Activated CD4-positive, alpha-beta T cell treated with anti-CD3 and anti-CD28 coated beads, Interleukin-2, Interleukin-4, amounts not matched to agents 100 ng/mL and 50 ng/mL, durations not matched to agents 16 hours and 8 hours (primary cell): ENCODE measurements at places on chromosomes 7 and 10.
A peak's percentile ranks its signal among the peaks of the same experiment; 100 is the strongest.

GRCh38 chr7:38410056-38410455, 136.6 kb upstream of the TARP start:
- no peak for DNase-seq

- no peak for DNase-seq
These were observed 3.4 kb upstream of the C1GALT1 start for GRCh38 chr7:7178906-7179305.

- no peak for DNase-seq
These were observed 293.7 kb downstream of the POU6F2 start for GRCh38 chr7:39271402-39271801.

DNA sequence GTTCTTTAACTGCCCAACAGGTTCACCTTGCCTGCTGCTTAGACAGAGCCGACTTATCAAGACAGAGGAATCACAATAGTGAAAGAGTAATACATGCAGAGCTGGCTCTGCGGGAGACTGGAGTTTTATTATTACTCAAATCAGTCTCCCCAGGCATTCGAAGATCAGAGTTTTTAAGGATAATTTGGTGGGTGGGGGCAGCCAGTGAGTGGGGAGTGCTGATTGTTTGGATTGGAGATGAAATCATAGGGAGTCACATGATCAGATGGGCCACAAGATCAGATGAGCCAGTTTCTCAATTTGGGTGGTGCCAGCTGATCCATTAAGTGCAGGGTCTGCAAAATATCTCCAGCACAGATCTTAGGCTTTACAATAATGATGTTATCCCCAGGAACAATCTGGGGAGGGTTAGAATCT, 131.3 kb downstream of the AKR1D1 start:
- no peak for DNase-seq

DNA sequence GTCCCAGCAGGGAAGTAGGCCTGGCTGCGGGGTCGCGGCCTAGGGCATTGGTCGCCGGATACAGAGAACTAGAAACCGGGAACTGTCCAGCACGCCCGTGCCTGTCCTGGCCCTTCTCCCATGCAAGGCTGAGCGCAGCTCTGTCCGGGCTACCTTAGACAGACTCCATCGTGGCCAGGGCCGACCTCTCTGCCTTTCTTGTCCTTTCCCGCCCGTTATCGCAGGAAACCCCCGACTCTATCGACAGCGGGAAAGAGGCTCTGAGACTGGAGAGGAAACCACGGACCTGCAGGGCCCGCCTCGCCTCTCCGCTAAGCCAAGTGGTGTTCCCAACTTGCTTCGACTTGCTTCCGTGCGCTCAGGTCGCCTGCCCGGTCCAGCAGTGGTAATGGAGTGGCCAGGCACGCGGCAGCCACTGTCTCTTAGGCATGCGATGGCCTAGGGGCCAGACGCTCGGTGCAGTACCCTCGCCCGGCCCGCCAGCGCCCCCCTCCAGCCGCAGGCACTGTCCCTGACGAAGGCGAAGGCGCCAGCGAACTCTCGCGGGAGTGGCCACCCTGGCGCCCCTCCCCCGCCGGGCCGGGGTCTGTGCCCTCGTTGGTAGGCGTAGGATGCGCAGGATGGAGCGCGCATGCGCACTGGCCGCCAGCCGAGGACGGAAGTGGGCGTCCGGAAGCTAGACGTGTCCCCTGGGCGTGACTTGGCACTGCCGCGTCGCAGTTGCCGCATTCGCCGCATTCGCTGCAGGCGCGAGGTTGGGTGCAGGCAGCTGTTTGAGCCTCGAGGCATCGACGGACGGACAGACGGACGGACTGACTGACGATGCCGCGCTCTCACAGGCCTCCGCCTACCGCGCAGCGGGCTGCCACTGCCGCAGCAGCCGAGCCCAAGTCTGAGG, 54.4 kb downstream of the MCMBP start:
- no peak for DNase-seq

GRCh38 chr7:69208848-69209247, 389.4 kb upstream of the AUTS2 start:
- DNase-seq = no peak

DNA sequence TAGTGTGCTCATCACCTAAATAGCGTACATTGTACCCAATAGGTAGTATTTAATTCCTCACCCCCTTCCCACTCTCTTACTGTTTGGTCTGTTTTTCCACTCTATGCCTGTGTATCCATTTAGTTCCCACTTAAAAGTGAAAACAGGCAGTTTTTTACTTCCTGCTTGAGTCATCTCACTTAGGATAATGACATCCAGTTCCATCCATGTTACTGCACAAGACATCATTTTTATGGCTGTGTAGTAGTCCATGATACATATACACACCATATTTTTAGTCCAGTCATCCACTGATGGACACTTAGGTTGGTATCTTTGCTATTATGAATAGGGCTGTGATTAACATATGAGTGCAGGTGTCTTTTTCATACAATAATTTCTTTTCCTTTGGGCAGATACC, 10.1 kb downstream of the STK17A start:
- no peak for DNase-seq

- no peak for DNase-seq
These were observed 430.4 kb downstream of the NEBL start for GRCh38 chr10:20466731-20467130.

GRCh38 chr7:108099713-108100112, 30.4 kb downstream of the LAMB4 start:
- no peak for DNase-seq

GRCh38 chr10:31707093-31708039, 221.3 kb downstream of the ARHGAP12 start:
- peak; percentile 82 for DNase-seq

GRCh38 chr10:1102416-1102815, 46.2 kb downstream of the WDR37 start:
- no peak for DNase-seq

DNA sequence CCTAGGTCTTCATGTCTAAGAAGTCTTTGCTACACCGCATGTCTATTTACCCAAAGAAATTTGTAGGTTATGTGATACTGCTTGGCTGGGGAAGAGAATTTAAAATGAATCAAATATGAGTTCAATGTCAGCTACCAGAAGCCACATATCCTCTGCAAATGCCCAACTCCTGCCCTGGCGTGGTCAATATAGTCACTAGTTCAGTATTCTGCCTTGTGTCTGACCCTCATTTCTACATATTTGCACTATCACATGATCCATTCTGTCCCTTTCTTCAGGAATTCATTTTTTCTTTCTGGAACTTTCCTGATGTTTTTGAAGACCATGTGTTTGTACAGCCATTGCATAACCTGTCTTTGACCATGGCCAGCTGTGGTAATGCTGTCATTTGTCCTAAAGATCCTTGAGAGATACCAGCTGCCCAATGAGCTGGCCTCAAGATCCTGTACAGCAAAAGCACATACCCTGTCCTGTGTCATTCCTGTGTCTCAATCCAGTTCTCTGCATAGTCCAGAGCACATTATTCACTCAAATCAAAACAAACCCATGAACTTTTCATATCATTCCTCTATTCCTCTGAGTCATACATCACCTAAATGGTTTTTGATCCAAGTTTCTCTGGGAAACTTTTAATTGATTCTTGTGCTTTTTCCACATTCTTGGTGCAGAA, 524.5 kb downstream of the PARD3 start:
- no peak for DNase-seq
